ENCODE measurements at places on chromosomes 13 and 19. TPM values are rescaled to one million over a fixed set of nuclear protein-coding genes. Genes with fewer than 3 reads are reported as not detected.

TEX29 gene
- polyA plus RNA-seq = 0.15 TPM

GARIN5A gene
- polyA plus RNA-seq = not detected

FAAP24 gene
- polyA plus RNA-seq = 2.9 TPM

N4BP2L2 gene
- 31.9 TPM for polyA plus RNA-seq

SIGLEC10 gene
- polyA plus RNA-seq = 10.0 TPM

CGB3 gene
- not detected for polyA plus RNA-seq

GRCh38 chr13:41931337-41931736 lies 29.6 kb downstream of the VWA8 start:
- no peaks in the 10 kb centered on the region for H3K27me3 ChIP-seq
- DNase-seq = no peak
- H3K4me1 ChIP-seq = no peaks in the 10 kb centered on the region
- H3K36me3 ChIP-seq = peaks cover 5% of the 10 kb centered on the region

DNA sequence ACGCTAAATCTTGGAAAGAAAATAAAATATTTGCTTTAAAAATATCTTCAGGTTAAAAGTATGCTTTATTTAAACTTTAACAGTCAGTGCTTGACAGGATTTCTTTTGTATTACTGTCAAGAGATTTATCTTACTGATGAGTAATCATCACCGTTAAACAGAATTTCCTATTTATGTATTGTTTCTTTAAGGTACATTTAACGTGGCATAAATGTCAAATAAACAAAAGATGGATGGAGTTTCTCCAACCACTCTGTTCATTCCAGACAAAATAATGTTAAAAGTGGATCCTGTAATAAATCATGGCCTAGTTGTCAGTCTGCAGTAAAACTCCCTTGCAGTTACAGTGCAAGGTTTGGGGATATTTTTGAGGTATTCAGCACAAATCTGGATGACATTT lies 298.3 kb downstream of the DIAPH3 start:
- H3K36me3 ChIP-seq = no peaks in the 10 kb centered on the region
- DNase-seq = no peak
- H3K27me3 ChIP-seq = no peaks in the 10 kb centered on the region
- no peak overlapping the region for H3K27ac ChIP-seq
- H3K4me1 ChIP-seq = no peaks in the 10 kb centered on the region
- no peak overlapping the region for H3K4me3 ChIP-seq

DNA sequence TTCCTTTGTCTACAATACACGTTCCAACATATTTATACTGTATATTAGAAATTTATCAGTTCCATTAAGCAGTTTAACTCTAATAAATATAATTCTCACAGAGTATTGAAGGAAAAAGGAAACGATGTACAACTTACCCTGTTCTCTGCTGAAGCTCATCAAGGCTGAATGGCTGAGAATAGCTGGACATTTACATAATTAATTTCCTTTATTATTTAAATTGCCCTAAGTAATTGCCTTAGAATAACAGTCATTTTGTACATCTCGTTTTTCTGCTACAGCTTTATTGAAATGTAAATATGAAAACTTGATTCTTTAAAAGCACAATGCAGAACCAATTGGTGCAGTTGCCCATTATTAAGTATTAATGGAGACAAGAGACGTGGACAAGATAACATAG lies 648.3 kb upstream of the ATXN8OS start:
- DNase-seq = no peak
- H3K27me3 ChIP-seq = no peaks in the 10 kb centered on the region
- H3K27ac ChIP-seq = no peak overlapping the region
- H3K4me1 ChIP-seq = no peaks in the 10 kb centered on the region
- H3K36me3 ChIP-seq = no peaks in the 10 kb centered on the region

DNA sequence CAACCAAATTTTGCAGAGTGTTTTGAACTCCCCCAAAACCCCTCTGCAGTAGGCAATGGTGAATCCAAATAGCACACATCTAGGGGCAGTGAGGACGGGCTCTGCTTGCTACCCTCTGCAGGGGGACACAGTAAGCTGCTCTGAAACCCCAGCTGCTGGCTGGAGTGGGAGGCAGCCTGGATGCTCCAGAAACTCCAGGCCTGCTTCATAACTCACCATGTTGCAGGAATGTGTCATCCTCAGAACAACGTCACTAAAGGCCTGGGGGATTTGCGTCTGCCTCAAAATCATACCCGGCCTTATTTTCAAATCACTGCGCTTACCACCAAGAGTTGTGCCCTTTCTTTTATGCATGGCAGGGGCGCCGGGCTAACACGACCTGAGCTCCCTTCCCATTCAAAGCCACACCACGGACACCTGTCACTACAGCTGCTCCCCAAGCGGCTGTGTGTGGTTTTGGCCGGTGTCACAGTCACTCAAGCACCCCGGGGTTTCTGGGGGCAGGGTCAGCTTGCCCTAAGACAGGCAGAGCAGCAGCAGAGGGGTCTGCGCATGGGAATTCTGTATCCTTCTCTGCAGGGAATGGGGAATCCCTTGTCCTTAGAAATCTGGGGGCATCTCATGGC lies 93.9 kb downstream of the TSHZ3 start:
- no peak for DNase-seq
- no peaks in the 10 kb centered on the region for H3K4me1 ChIP-seq
- H3K27ac ChIP-seq = no peak overlapping the region
- H3K4me3 ChIP-seq = no peak overlapping the region

DNA sequence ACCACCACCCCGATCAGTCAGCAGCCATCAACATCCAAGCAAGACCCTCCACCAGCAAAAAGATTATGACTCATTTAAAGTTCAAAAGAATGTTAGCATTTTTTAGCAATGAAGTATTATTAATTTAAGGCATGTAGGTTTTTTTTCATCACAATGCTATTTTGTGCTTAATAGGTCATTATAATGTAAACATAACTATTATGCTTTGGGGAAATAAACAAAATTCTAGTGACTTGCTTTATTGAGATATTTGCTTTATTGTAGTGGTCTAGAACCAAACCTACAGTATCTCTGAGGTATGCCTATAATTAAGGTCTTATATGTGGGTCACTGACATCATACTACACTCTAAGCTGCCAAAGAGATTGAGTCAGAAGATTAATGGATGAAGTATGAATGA lies 20.0 kb downstream of the KLF12 start:
- H3K4me1 ChIP-seq = no peaks in the 10 kb centered on the region
- H3K27ac ChIP-seq = no peak overlapping the region
- H3K36me3 ChIP-seq = no peaks in the 10 kb centered on the region
- no peak for DNase-seq

GRCh38 chr19:3278294-3278693 lies 53.8 kb downstream of the CELF5 start:
- no peak for DNase-seq
- H3K4me3 ChIP-seq = no peak overlapping the region
- no peaks in the 10 kb centered on the region for H3K36me3 ChIP-seq
- H3K4me1 ChIP-seq = peaks cover 6% of the 10 kb centered on the region
- no peak overlapping the region for H3K27ac ChIP-seq
- H3K27me3 ChIP-seq = peaks cover 20% of the 10 kb centered on the region

DNA sequence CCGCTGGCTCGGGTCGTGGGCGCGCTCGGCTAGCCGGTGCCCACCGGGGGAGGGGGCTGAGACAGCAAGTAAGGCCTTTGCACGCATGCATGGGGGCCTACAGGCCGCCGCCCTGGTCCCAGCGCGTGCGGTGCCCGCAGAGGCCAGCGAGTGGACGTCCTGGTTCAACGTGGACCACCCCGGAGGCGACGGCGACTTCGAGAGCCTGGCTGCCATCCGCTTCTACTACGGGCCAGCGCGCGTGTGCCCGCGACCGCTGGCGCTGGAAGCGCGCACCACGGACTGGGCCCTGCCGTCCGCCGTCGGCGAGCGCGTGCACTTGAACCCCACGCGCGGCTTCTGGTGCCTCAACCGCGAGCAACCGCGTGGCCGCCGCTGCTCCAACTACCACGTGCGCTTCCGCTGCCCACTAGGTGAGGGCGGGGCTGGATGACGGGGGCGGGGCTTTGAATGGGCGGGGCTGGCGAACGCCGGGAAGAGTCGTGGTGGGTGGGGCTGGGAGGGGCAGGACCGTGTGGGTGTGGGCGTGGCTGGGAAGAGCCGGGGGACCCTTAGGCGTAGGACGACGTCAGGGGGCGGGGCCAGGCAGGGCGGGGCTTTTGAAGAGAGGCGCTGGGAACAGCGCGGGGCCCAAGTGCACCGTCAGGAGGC lies 2.1 kb downstream of the CILP2 start:
- peaks cover 51% of the 10 kb centered on the region for H3K27me3 ChIP-seq
- H3K27ac ChIP-seq = no peak overlapping the region
- peaks cover 2% of the 10 kb centered on the region for H3K4me1 ChIP-seq
- H3K4me3 ChIP-seq = no peak overlapping the region
- no peaks in the 10 kb centered on the region for H3K36me3 ChIP-seq
- peak; percentile 69 for DNase-seq

DNA sequence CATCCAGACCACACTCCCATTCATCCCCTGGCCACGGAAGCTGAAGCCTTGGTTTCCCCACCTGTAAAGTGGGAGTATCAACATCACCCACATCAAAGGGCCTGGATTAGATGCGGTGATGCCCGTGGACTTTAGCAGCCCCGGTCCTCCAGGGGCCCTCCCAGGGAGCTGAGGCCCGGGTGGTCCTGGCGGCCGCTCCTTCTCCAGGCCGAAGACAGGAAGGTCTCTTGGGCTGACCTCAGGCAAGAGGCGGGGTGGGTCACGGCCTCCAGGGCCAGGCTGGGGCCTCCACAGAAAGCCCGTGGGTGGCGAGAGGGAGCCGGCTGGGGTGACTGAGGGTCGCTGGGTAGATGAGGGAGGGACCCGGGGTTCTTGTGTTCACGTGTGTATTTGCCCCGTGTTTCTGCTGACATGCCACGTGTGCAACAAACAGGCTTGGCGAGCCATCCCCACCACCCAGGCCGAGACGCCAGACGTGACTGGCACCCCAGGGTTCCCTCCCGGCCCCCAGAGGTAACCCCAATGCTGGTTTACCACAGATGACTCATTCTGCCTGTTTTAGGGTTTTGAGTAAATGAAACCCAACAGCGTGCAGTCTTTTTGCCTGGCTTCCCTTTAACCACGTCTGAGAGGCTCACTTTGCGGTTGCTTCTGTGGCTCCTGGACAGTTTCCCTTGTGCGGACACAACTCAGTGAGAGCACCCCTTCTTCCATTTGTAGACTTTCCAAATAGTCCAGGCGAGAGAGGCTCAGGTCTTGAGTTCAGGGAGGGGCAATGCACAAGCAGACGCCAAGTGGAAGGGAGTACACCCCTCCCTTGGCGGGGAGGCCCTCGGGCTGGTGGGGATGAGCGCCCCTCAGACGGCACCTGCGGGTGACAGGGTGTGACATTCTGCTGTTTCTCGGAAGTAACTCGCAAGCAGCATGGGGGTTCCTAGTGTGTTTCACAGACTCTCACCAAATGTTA lies 42.9 kb downstream of the C13orf46 start:
- H3K4me3 ChIP-seq = no peak overlapping the region
- H3K27me3 ChIP-seq = no peaks in the 10 kb centered on the region
- H3K27ac ChIP-seq = no peak overlapping the region
- H3K4me1 ChIP-seq = peaks cover 9% of the 10 kb centered on the region
- no peaks in the 10 kb centered on the region for H3K36me3 ChIP-seq

GRCh38 chr19:45881082-45881908 lies 4.6 kb downstream of the IRF2BP1 start:
- H3K27ac ChIP-seq = peak overlapping the region; percentile 81
- no peaks in the 10 kb centered on the region for H3K27me3 ChIP-seq
- peaks cover 16% of the 10 kb centered on the region for H3K36me3 ChIP-seq
- H3K4me1 ChIP-seq = peaks cover 2% of the 10 kb centered on the region

DNA sequence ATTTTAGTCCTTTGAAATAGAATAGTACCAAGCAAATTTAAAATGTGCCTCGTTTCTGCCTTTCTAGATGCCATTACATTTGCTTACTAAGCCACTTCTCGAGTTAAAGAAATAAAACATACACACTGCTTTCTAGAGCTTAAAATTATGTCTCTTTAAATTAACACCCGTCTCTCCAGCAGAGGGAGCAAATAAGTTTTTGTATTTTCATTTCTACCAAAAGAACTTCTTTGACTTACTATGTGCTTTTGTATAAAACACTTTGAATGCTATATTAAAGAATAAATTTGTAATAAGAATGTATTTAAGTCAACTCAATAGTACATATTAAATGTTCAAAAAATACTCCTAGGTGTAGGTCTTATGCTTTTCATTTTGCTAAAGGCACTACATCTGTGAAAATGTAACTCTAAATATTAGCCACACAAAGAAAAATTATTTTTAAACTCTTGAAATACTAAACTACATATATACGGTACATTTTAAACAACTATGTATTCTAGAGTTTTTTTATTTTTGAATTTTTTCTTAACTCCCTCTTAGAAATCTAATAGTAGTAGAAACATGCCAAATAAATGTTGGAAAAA lies 269.3 kb upstream of the MIR17HG start:
- DNase-seq = peak; percentile 11
- no peaks in the 10 kb centered on the region for H3K4me1 ChIP-seq
- H3K4me3 ChIP-seq = no peak overlapping the region
- no peaks in the 10 kb centered on the region for H3K27me3 ChIP-seq
- no peaks in the 10 kb centered on the region for H3K36me3 ChIP-seq
- no peak overlapping the region for H3K27ac ChIP-seq

DNA sequence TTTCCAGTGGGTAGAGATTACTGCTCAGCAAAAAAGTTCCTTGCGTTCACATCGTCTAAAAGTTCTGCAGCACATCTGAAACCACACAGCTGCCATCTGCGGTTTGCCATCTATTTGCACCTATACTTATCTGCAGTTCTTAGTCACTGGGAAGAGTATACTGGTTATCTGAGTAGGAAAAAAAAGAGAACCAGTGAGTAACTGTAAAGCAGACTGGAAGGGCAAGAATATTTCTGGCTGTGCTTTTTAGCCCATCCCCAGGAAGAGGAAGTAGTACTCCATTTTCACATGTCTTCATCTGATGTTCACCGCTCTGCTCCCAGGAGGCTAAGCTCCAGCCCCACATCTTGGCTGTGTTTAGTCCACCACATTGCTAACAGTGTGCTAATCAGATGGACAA lies 35.6 kb downstream of the EFNB2 start:
- H3K27ac ChIP-seq = no peak overlapping the region
- no peak for DNase-seq
- H3K27me3 ChIP-seq = no peaks in the 10 kb centered on the region
- H3K36me3 ChIP-seq = peaks cover 2% of the 10 kb centered on the region
- H3K4me3 ChIP-seq = no peak overlapping the region
- H3K4me1 ChIP-seq = peaks cover 2% of the 10 kb centered on the region

GRCh38 chr13:20363172-20363571 lies 131.1 kb upstream of the GJB6 start:
- H3K4me3 ChIP-seq = no peak overlapping the region
- no peaks in the 10 kb centered on the region for H3K36me3 ChIP-seq
- no peak overlapping the region for H3K27ac ChIP-seq
- no peak for DNase-seq
- H3K4me1 ChIP-seq = peaks cover 4% of the 10 kb centered on the region

- H3K36me3 ChIP-seq = no peaks in the 10 kb centered on the region
- no peak for DNase-seq
- H3K27ac ChIP-seq = no peak overlapping the region
- H3K4me3 ChIP-seq = no peak overlapping the region
- H3K4me1 ChIP-seq = no peaks in the 10 kb centered on the region
Measured at GRCh38 chr13:34667286-34668218, 274.5 kb upstream of the NBEA start.

DNA sequence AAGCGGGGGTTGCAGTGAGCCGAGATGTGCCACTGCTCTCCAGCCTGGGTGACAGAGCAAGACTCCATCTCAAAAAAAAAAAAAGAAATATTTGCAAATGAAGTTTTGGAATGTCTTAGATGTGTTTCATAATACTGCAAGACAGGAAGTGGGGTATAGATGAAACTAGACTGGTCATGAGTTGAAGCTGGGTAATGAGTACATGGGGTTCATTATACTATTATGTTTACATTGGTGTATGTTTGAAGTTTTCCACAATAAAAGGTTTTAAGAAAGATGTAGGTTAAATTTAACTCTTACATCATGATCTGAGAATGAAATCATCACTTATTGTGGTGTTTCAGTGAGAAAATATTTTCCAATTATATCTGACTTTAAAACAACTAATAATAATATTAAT lies 19.0 kb downstream of the FNDC3A start:
- H3K4me1 ChIP-seq = no peaks in the 10 kb centered on the region
- H3K27ac ChIP-seq = no peak overlapping the region
- H3K36me3 ChIP-seq = no peaks in the 10 kb centered on the region
- no peak for DNase-seq
